ENCODE measurements at places on chromosomes 6 and 20.

DNA sequence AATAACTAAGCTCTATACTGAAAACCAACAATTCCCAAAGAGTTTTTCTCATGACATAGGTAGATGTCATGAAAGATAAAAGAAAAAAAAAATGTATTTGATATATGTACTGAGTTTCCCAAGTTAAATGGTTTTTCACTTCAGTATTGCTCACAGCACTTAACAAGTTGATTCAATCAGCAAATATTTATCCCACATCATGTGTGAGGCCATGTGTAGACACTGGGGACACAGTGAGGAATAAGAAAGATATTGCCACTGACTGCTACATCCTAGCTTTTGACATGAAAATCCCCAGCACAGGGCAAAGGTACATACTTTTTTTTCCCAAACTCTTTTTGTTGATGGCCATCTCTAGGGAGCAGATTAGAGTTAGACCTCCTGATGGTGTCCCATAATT is 25.3 kb downstream of the SPTLC3 start:
- DNase-seq = peak; percentile 20

GRCh38 chr6:89585154-89585553 is 53.4 kb downstream of the LYRM2 start:
- DNase-seq = peak; percentile 3

DNA sequence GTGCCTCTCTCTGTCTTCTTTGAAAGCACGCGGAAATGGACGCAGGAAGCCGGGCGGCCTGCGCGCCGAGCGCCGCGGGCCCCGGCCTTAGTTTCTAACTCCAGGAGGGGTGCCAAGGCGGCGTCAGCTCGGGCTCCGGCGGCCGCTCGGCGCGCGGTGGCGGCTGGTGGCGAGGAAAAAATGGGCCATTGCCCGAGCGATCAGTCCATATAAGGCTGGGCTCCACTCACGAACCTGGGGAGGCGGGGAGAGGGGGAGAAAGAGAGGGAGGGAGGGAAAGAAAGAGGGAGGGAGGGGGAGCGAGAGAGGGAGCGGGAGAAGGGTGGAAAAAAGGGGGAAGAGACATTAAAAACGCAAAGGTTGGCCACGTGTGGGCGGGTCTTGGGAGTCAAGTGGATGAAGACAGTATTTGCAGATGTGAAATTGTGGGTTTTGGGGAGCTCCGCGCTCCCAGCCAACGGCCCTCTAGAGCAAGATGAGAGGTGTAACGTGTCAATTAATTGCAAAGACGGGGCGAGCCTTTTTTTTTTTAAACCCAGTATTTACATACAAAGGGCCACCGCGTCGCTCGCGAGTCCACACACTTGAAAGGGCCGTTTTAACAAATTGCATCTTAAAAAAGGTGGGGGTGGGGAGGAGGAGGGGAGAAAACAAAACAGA is at the start of gene NKX2-2:
TSS of gene NKX2-2 (minus strand) at position 184 of the 660 bp plus-strand sequence. CDS start 395 bp downstream, outside the sequence.
- peak; percentile 6 for DNase-seq

DNA sequence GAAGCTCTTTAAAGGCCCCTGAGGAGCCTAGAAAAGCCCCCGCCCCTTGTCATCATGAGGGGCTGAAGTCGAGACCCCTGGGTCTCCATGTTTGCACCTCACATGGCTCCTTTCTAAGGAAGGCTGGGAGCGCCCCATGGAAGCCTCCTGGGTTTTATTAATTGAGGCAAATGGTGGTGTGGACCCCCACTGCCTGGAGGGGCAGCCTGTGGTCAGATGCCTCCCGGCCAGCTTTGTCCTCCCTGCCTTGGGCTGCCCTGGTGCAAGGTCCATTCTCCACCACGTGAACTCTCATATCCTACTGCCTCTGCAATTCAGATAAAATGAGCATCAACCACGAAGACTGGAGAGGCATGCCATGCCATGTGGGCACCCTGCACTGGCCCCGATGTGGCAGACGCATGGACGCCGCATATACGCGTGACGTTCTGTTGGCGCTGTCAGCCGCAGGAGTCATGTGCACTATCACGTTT is 295.5 kb downstream of the TAF4 start:
- DNase-seq = no peak

- no peak for DNase-seq
Measured at GRCh38 chr6:99426451-99426757, 1.3 kb upstream of the PNISR start.

DNA sequence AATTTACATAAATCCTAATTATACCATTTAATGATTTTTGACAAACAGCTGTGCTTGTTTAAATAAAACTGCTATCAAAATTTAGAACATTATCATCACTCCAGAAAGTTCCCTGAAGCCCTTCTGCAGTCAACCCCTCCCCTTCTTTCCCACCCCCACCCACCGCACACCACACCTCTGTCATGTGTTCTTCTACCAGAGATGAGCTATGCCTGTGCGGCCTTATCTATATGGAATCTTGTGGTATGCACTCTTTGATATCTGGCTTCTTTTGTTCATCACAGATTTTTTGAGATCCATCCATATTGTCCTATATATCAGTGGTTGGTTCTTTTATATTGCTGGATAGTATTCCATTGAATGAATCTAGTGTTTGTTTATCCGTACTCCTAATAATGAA is 7.2 kb downstream of the MYLIP start:
- DNase-seq = no peak

DNA sequence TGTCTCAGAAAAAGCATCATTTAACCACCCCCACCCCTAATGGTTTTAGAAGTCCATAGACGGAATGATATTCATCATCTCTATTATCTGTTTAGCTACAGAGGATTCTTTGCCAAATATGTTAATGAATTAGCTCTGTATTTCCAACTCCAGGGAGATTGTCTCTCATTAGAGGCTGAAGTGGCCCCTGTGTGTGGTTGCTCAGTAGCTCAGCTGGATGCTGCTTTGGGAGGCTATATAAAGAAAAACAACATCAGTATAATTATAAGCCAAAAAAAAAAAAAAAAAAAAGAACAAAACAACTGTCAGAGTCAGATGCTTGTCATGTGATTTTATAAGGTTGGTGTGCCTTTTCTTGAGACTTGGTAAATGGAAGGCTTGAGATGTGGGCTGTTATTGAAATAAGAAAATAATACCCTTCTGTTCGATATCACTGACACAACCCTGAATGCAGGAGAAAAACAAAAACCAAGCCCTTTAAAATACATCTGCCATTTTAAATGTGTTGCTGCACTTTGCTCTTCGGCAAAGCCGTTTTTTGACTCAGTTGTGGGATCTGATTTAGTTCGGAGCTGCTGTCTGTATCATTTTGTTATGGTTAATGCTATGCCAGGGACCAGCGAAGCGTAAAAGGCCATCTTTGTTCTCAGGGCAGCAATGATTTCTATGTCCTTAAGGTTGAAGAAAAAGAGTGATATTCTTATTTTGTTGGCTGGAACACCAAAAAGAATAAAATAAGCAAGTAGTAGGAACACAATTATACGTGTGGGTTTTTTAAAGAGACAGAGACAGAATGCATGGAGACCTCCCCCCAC is 422.6 kb downstream of the QKI start:
- DNase-seq = no peak

DNA sequence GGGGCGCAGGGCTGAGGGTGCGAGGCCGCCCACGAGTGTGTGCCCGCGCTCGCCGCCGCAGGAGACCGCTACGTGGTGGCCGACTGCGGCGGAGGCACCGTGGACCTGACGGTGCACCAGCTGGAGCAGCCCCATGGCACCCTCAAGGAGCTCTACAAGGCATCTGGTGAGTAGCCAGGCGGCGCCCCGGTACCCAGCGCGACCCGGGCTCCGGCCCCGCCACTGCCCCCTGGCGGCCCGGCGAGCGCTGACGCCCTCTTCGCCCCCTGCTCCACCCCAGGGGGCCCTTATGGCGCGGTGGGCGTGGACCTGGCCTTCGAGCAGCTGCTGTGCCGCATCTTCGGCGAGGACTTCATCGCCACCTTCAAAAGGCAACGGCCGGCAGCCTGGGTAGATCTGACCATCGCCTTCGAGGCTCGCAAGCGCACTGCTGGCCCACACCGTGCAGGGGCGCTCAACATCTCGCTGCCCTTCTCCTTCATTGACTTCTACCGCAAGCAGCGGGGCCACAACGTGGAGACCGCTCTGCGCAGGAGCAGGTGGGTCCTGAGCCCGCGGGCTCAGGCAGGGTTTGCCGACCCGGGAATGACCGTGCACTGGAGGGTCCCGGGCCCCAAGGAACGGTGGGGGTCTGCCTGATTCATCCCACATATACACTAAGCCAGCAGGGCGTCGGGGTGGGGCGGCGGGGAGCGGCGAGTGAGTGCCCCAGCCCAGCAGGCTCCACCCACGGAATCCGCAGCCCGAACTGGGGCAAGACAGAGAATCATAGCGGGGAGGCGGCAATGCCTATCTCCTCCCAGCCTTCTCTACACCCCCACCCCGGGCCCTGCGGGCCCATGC is 17.4 kb downstream of the HSPA12B start:
- DNase-seq = no peak

DNA sequence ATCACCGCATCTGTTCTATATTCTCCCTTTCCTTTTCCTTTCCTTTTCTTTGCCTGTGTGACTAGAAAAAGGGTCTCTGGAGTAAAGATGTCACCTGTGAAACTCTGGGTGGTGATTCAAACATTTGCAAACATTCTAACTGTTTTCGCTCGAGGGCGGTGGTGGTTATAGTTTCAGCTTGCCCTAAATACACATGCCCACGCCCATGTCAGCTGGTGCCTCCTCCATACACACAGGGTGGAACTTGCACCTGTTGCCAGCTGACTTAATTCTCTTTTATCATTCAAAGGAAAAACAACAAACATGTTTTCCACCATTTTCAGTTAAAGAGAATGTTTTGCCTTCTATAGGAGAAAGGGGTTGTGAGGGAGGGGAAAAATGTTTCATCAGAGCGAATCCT is 381.9 kb upstream of the ARID1B start:
- no peak for DNase-seq

DNA sequence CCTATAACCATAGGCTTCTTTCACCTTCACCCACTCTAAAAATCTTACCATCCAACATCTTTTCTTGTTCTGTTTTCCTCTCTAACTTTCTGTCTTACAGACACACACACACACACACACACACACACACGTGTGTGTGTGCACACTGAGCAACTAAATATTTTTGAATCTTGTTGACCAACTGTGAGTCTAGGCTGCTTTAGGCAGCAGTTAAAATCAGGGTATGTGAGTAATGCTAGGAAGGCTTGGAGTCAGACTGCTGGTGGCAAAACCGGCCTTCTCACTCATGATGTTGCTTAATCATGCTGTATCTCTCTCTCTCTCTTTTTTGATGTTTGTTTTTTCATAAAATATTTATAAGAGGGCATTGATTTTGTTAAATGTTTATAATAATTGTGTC is 103.1 kb upstream of the TBX18 start:
- peak; percentile 68 for DNase-seq

DNA sequence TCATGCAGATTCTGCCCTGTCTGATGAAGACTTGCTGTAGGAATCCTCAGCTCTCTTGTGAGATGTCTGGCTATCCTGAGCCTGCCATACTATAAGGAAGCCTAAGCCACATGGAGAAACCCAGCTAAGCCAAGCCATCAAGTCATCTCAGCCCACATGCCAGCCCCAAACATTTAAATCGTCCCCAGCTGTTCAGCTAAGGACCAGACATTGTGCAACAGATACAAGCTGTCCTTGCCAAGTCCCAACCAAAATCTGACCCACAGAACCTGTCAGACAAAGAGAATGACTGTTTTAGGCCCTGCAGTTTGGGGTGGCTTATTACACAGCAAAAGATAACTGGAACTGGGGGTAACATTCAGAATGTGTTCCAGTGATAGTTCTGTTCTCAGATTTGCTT is 36.8 kb upstream of the FOXC1 start:
- peak; percentile 49 for DNase-seq

- no peak for DNase-seq
Measured at GRCh38 chr6:2257363-2257762, 12.0 kb upstream of the GMDS start.

- DNase-seq = no peak
Measured at GRCh38 chr6:89729818-89730217, 89.8 kb downstream of the MDN1 start.

DNA sequence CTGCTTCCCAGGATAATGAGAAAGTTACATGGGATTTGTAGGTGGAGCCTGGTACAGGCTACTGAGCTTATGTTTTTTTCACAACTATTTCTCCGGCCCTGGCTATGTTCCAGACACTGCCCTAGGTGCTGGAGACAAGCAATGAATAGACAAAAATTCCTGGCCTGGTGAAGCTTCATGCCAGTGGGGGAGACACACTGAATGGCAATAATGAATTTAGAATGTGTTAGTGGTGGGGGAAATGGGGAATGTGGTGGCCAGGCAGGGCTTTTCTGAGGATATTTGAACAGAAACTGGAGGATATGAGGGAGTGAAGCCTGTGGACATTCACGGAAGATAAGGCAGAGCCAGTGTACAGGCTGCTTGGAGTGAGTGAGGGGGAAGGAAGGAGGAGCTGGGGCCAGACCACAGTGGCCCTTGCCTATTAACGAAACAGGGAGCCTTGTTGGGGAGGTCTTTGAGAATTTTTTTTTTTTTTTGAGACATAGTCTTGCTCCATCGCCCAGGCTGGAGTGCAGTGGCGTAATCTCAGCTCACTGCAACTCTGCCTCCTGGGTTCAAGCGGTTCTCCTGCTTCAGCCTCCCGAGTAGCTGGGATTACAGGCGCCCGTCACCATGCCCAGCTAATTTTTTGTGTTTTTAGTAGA is 6.6 kb downstream of the FOXS1 start:
- DNase-seq = no peak

- DNase-seq = no peak
Measured at GRCh38 chr6:26258212-26258977, 106.6 kb upstream of the BTN3A2 start.

DNA sequence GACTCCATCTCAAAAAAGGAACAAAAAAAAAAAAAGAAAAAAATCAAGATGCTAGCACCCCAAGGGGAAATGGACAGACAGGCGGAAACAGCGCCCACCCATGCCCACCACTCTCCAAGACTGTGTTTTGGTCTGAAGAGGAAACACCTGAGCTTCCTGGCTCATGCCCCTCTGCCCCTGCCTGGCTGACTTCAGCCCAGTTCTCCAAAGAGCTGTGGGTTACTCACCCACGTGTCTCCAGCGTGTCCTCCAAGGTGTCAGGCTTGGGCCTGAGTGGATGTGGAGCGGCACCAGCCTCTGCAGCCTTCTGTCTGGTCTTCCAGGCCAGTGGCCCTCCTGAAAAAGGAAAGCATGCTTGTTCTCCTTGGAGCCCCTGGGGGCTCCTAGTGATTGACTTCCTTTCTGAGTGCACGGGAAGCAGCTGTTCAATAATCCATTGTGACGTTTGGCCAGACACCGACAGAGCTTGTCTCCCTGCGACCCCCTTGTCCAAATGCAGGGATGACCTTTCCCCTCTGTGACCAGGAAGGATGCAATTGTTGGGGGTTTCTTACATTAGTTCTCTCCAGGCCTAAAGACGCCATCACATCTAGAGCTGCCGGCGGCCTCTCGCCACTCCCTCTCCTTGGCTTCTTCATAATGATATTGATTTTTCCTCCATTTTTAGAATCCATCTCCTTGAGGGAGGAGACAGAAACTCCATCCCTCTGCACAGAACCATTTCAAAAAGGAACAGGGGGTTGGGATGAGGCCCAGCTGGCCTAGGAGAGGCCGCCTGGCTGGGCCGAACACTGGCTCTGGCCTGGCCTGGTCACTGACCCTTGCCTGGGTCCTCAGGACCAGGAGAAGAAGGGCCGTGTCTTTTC is 58.4 kb downstream of the ADNP start:
- DNase-seq = no peak

Data from AG10803 (cell line).